ENCODE measurements at places on chromosomes 2 and 18.

DNA sequence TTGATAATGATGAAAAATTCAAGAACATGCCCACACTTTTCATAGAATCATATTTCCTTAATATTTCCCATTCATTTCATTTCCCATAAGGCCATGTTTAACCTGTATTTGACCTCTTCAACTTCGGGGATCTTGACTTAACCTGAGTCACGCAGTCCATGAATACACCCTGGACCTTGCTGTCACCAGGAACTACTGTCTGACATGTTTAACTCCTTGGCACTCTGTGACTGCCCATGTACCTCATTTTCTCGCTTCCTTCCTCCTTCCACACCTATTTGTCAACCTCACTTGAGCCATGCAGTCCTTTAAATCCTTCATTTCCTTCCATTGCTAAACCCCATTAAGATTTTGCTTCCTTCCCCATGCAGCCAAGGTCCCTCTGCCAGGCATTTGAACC, 16.3 kb downstream of the ABCB11 start:
- DNase-seq, result no peak

DNA sequence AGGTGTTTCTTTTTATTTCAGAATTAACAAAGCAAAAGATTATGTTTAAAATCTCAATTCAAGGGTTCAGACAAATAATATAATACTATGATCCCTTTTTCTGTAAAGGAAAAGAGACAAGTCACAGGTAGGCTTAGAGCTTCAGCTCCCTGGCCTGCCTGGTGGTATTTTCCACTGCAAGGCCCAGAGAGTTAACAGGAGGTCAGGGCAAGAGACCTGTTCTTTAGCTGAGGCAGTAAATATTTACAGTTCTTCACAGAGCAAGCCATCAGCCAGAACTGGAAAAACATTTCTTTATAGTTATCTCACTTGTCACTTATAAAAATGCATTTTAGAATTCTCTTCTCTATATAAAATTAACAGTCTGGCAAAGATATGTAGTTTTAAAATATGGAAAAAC, 70.1 kb downstream of the EPG5 start:
- DNase-seq, result no peak

DNA sequence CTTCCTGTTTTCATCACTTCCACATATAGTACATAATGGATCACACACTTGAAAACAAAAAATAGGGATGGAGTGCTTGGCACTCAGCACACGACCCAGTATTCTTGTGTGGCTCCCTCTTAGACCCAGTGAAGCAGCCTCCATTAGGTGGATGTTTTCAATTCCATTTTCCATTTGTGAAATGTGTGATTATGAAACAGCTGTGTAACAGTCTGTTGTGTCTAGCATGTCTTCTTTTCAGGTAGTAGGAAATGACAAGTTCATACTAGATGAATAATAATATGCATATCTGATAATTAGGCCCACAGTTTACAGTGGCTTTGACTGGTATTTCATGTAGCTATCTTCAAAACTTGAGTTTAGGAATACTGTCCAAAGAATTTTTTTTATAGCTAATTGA, 35.5 kb downstream of the EML6 start:
- no peak for DNase-seq

- DNase-seq, result no peak
Observed at GRCh38 chr18:34108206-34108605, 116.5 kb downstream of the NOL4 start.

GRCh38 chr2:224442071-224442967, 40.4 kb upstream of the FAM124B start:
- DNase-seq, result no peak

DNA sequence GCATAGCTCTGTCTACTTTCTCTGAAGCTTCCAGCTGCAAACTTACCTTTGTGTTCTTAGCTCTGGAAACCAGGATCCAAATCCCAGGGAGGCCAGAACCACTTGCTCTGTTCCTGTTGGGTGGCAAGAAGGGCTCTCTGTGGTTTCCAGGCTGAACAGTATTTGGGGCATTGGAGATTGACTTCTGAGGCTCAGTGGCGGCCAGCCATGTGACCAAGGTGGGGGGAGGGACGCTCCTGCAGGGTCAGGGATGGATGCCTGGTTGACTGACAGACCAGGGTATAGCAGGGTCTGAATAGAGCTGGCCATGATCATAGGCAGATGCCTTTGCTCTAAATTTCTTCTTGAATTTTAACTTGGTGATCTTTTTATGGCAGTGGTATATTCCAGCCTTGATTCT, 15.1 kb downstream of the SLC4A5 start:
- no peak for DNase-seq

DNA sequence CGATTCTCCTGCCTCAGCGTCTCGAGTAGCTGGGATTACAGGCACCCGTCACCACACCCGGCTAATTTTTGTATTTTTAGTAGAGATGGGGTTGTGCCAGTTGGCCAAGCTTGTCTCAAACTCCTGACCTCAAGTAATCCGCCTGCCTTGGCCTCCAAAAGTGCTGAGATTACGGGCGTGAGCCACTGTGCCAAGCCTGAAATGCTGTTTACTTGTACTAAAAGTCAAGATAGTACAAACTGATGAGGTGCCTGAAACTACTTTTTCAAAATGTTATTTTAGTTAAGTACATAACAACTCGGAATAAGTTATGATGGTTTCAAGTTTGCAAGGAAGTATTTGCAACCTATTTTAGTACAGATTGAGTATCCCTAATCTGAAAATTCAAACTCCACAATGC, 85.7 kb downstream of the CEP192 start:
- no peak for DNase-seq

DNA sequence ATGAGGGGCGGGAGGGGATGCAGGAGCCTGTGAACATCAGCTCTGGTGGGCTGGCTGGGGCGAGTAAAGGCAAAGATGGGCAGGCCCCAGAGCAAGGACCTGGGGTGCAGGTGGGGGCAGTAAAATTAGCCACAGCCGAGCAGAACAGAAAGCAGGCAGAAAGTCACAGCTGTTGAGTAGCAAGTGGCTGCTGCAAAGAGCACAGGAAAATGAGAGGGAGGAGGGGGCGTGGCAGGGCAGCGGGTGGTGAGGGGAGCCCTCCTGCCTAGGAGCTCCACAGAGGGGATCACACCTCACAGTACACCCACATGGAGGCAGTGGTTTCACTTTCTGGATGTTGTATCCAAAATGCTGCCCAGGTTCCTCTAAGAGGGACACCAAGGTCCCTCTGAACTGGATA, 79.6 kb downstream of the LBH start:
- DNase-seq, result no peak

- DNase-seq, result no peak
Observed at GRCh38 chr2:188819792-188820191, 154.4 kb upstream of the COL3A1 start.

DNA sequence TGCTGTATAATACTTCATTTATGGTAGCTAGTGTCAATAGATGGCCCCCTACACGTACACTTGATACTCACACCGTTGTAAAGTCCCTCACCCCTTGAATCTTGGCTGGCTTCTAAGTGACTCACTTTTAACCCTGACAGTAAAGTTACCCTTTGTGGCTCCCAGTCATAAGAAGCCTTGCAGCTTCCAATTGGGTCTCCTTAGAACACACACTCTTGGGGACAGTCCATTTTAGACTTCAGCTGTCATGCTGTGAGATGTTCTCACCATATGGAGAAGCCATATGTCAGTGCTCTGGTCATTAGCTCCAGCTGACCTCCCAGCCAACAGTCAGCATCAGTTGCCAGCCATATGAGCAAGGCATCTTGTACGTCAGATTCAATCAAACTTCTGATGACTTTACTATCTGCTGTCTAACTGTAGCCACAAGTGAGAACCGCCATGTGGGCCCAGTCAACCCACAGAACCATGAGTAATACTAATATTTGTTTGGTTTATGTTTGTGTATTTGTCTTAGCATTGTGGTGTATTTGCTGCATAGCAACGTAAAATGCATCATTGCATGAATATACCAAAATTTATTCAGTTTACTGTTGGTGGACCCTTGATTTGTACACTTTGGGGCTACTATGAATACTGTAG, 68.3 kb downstream of the PTPN4 start:
- no peak for DNase-seq

DNA sequence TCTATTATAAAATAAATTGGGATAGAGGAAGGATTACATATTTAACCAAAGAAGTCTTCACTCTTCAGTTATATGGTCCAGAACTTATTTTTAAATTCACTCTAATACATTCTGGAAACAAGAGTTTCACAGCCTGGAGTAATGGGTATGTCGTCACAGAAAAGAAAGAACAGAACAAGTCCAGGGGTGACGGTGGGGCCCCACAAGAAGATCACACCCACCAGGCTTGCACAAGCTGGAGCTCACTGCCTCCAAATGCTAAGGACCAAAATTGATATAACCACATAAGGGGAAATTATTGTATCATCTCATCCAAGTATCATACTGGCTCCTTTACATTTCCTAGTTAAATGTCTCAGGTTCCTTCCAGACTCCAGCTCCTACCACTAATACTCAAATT, 11.3 kb downstream of the LRPPRC start:
- no peak for DNase-seq

GRCh38 chr18:48007955-48008701, 77.7 kb upstream of the SMAD2 start:
- peak; percentile 15 for DNase-seq

- DNase-seq, result no peak
Observed at GRCh38 chr2:147688242-147688641, 156.6 kb upstream of the ACVR2A start.
